CD8-positive, alpha-beta memory T cell (primary cell): ENCODE measurements at places on chromosomes 13 and 19.

- DNase-seq = no peak
Observed at GRCh38 chr13:47661076-47661475, 340.0 kb downstream of the SUCLA2 start.

DNA sequence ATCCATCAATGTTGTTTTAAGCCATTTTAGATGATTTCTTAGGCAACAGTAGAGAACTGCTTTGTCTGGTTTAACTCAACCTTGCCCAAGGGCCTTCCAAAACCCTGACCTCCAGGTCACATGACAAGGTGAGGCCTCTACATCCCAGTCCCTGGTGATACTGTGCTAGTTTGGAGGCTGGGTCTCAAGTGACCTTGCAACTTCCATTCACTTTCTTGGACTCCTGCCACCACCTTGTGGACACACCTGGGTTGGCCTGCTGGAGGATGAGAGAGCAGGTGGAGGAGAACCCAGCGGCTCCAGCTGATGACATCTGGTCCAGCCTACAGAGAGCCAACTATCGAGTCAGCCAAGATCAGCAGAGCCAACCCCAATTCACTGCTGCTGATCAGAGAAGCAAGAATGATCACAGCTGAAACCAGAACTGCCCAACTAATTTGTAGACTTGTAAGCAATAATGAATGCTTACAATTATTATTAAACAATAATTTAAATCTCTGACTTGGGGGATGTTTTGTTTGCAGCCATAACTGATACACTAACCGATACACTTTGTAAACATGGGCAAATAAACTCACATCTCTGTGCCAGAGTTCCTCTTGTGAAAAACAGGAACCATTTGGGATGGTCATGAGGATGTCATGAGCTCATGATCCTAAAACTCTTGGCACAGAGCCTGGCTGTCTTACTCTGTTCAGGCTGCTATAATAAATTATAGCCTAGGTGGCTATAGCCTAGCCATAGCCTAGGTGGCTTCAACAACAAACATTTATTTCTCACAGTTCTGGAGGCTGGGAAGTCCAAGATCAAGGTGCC is 11.5 kb downstream of the FAM187B start:
- peak; percentile 17 for DNase-seq

GRCh38 chr13:80010286-80010831 is 330.6 kb downstream of the SPRY2 start:
- no peak for DNase-seq

- no peak for DNase-seq
Observed at GRCh38 chr19:50818859-50819472, 4.6 kb downstream of the KLK1 start.

GRCh38 chr13:59263531-59263930 is 900.2 kb downstream of the DIAPH3 start:
- no peak for DNase-seq
